ENCODE measurements at places on chromosomes 2 and 18.

GRCh38 chr2:105114551-105114950 lies 76.7 kb downstream of the MRPS9 start:
- DNase-seq, result peak; percentile 23

DNA sequence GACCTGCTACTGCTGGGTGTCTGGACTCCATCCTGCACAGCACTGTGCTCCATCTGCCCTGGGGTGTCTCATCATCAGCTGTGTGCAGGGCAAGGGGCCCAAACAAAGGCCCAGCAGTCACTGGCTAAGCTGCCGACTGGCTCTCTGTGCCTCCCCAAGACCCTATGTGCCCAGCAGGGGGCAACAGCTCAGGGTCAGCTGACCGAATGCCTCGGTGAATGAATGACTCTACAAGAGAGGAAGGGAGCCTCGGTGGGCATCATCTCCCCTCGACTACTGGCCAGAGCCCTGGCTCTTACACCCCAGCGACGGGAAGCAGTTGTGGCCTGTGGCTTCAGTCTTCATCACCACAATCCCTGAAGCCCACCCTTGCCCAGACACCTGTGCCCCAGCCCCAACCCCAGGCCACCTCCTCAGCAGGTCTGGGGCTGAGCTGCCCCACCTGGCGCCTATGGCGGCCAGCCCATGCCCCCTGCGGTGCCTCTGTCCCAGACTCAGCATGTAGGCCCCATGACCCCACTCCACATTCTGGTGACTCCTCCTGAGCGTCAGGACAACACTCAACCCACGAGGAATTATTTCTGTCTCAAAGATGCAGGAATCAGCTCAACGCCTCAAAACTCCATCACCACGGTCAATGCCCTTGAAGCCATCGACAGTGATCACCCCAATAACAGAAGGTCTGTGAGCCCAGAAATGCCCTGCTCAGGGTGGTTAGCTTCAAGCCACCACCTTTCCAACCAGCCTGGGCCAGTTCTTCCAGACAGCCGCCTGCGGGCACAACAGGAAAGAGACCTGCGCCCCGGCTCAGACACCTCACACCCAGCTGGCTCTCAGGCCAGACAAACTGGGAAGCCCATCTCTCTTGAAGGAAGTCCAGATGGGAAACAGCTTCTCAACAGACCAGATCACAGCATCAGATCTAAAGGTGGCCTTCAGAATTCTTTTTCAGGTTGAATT lies 1.6 kb upstream of the GPR17 start:
- no peak for DNase-seq

- no peak for DNase-seq
Observed at GRCh38 chr2:190627448-190628412, 21.2 kb upstream of the NAB1 start.

- no peak for DNase-seq
Observed at GRCh38 chr2:65662654-65663432, 230.4 kb upstream of the SPRED2 start.

GRCh38 chr18:79694895-79695213 lies 15.3 kb downstream of the CTDP1 start:
- DNase-seq, result no peak

DNA sequence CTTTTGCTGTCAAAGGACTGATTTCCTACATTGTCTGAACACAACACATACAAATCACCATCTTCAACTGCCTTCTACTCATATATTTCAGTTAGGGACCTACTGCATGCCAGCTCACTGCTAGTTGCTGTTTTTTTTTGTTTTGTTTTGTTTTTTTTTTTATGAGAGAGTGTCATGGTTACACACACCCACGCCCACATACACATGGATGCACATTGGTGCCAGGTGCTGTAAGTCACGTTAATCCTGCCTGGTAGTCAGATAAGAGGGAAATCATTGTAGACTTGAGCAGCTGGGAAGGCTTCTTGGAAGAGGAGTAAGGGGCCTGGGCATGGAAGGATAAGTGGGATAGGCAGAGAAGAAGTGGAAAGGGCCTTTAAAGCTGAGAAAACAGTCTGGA lies 209.9 kb downstream of the TDRD15 start:
- no peak for DNase-seq

DNA sequence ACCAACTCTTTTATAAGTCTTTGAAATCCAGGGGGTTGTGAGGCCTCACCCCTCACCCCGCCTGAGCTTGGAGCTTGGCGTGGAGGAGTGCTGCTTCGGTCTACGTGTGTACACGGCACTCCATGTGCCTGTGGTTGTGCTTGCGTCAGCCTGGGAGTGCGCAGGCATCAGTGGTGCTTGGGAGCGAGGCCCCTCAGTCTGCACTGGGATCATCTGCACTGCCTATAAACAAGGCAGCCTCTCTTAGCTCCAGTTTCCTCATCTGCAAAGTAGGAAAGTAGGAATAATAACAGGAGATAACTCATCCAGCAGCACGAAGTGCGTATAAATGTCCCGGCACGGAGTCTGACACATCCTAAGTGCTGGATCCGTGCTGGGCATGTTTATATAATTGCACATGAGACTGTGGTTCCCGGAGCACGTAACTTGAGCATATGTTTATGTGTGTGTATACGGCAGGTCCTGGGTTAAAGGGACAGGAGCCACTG lies 1.2 kb downstream of the GYPC start:
- DNase-seq, result peak; percentile 51

DNA sequence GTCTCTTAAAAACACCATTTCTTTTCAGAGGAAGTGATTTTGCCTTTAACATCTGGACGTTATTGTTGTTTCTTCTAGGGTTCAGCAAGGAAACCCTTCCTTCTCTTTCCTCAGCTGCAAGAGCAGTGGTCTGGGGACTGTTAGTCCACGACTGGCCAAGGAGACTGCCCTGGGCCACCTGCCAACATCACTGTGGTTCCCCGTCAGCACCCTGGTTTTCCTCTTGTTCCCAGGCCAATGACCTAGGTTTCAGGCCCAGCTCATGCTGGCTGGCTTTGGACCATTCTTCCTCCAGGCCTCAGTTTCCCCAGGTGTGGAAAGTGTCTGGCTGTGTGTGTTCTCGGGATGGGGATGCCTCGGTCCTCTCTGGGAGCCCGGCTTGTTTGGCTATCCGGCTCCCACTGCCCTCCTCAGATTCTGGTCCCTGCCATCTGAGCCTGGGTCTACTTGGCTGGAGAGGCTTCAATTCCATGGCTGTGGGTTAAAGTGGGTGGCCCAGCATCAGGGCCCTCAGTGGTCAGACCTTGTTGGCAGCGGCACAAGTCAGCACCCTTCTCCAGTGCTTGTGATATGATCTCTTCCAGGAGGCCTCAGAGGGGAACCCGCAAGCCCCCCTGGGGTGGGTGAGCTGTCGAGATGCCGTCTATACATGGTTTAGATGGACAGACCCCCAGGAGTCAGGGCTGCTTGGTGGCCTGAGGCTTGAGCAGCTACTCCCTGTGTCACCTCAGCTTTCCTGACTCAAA lies 234.3 kb upstream of the HS6ST1 start:
- no peak for DNase-seq

DNA sequence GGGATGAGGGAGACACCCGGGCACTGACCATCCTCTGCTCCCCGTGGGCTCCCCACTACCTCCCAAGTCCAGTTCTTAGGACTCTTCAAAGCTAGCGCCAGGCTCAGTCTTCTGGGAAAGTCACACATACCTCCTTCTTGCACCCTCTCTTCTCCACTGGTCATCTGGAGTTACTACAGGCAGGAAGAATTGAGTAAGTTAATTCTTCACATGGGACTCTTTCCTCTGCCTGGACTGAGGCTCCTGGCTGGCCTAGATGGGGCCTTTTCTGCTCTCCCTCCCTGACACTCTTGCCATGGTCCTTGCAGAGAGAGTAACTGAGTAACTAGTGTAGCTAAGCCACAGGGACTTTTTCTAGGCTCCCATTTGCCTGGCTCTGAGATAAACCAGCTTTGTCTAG lies 96.5 kb upstream of the CELF4 start:
- DNase-seq, result no peak

GRCh38 chr2:19747310-19748072 lies 154.3 kb downstream of the TTC32 start:
- no peak for DNase-seq

All from GM06990 (cell line).